Endothelial cell (in vitro differentiated cells): ENCODE measurements at places on chromosomes 1 and 21. TPM values are rescaled to one million over a fixed set of nuclear protein-coding genes. Genes with fewer than 3 reads are reported as not detected.
A peak's percentile ranks its signal among the peaks of the same experiment; 100 is the strongest.

The KCNE1 gene
- 0.26 TPM for total RNA-seq

DNA sequence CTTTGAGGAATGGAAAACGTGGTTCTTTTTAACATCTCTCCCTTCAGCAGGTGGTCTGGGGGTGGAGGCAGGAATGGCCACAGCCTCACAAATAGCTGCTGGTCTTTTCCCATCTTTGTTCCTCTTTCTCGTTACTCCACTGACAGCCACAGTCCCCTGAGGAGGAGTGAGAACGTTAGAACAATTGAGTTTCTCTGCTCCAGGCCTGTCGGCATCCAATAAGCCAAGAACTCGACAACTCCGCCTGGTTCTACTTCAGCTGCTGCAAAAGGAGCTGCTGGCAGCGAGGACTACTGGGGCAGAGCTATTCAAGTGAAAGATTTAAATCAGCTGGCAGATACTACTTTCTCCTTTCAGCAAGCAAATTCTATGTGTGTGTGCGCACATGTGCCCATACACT lies 169.5 kb upstream of the GALNT2 start:
- no peak for DNase-seq

DNA sequence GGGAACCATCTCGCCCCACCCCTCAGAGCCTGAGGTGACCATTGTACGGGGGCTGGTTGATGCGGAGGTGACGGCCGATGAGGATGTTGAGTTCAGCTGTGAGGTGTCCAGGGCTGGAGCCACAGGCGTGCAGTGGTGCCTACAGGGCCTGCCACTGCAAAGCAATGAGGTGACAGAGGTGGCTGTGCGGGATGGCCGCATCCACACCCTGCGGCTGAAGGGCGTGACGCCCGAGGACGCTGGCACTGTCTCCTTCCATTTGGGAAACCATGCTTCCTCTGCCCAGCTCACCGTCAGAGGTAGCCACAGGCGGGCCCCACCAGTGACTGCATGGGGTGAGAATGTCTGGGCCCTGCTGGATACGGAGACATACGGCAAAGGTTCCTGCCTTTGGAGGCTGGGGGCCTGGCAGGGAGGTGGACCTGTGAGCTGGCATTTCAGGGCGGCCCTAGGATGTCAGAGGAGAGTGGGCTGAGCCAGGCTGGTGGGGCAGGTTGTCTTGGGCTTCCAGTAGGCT lies 98.5 kb downstream of the TRIM11 start:
- no peak for DNase-seq

DNA sequence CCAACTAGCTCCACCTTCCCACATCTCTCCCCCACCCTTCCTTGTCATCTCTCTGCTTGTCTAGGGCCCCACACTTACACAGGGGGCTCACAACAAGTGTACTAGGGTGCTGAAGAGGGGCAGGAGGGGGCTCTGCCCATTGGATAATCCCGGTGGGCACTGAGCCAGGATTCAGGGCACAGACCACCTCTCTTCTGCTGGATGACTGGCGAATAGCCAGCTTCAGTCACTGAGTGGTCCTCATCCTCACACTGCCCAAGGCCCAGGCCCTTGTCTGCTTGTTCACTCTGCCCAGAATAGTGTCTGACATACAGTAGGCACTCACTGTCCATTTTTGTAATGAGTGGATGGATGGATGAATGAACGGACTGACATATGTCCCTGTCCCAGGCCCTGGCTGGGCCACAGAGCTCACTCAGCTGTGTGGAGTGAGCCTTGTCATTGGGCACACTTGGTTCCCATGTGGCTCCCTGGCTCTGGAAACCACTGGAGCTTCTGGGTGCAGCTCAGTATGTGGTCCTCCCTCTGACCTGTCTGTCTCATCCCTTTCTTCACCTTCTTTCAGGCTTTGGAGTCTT lies 36.6 kb downstream of the FOXO6 start:
- DNase-seq, result no peak

The S100A3 gene
- not detected for total RNA-seq

GRCh38 chr1:169623132-169623926 lies 6.6 kb downstream of the SELP start:
- no peak for DNase-seq

DNA sequence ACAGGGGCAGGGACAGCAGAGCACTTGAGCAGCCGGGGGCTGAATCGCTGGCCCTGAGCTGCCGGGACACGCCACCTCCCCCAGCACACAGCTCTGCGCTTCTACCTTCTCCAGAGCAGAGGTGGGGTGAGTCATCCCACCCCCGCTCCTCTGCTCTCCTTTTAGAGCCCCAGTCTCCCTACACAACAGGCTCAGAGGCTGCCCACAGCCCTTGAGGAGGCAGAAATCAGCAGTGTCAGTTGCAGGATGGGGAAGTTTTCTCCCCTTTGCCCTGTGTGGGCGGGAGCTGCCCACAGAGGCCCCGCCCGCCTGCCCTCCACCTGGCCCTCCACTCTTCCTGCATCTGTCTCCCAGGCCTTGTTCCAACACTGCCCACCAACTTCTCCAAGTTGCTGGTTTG lies 94.6 kb downstream of the STUM start:
- no peak for DNase-seq

DNA sequence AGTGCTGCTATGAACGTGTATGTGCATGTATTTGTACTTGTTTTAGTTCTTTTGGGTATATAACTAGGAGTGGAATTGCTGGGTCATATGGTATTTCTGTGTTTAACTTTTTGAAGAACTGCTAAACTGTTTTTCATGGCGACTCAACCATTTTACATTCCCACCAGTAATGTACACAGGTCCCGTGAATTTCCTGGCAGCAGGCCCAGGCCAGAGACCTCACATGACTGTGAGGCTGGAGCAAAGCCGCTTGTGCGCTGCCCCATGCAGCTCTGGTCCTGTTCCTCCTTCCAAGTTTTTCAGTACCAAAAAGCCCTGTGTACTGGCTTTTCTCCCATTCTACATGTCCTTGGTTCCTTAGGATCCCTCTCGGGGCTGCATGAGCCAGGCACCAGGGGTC lies 29.6 kb downstream of the ACOT11 start:
- DNase-seq, result no peak

DNA sequence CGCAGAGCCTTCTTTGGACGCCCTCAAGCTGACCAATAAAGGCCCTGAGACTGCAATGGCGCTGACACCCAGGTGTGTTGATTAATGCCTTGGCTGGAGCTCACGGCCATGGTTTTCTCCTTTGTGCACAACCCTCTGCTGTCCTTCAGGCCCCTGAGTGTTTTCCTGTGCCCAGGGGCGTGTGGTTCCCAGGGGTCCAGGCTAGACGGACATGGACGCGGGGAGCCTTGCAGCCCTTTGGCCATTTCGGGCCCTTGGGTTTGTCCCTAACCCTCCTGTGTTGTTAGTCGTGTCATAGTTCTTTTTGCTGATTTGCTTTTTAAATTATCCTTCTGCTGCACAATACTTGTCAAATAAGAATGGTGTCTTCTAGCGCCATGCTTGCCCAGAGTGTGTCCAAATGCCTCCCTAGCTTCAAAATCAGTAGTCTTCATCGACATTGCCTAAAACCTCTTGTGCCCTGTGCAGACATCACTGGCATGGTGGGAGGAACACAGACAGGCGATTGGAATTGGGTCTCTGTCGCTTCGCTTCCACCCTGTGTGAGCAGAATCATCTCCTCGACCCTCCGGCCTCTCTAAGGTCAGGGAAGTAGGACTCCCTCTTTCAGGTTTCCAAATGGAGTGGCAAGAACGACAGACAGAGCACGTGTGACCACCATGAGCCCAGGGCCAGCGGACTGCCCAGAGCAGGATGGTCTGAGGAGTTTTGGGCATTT lies 1.9 kb downstream of the KRTAP10-4 start:
- no peak for DNase-seq

- no peak for DNase-seq
Observed at GRCh38 chr1:98197356-98197755, 276.5 kb upstream of the DPYD start.

The OR2T35 gene
- not detected for total RNA-seq

DNA sequence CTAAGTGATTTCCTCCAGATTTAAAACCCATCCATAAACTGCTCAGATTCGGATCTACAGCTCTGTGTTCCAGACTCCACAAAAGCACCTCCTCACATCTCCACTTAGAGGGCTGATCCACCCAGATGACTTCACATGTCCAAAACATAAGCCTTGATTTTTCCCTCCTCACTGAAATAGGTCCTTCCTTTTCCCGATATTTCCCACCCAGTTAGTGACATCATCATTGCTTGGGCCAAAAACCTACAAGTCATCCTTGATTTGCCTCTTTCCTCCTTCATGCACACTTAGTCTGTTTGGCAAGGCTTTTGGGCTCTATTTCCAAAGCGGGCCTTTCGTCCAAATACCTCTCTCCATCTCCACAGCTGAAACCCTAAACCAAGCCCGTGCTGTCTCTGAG lies 32.3 kb downstream of the CCDC185 start:
- DNase-seq, result no peak

DNA sequence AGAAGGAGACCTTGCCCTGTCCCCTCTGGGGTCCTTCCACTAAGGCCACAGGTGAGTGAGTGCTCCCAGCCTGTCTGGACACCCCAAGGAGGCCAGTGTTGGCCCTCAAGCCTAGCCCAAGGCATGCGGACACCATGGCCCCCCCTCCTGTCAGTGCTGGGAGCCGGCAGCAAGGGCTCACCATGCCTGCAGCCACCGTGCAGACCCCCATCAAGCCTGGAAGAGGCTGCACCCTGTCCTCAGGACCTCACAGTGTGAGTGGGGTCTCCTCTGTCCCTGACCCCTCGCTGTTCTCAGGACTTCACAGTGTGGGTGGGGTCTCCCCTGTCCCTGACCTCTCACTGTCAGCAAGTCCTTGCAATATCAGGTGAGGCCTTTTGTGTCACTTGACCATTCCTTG lies 33.2 kb upstream of the PRSS38 start:
- DNase-seq, result no peak

DNA sequence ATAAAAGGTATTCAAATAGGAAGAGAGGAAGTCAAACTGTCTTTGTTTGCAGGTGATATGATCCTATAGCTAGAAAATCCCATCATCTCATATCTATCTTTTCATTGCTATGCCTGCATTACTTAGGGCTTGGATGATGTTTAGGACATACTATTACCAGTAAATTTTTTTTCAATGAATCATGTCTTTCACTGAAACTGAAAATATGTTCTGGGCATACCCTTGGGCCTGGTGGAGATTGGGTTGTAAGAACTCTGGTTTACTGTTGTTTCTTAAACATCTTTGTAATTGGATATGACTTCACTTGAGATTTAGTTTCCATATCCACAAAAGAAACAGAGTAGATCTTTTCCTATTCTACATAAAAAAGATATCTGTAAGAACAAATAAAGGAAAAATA lies 502.2 kb upstream of the PRMT6 start:
- DNase-seq, result no peak

GRCh38 chr1:29672416-29673227 lies 436.3 kb downstream of the PTPRU start:
- DNase-seq, result no peak

The SYT14 gene
- total RNA-seq, result 9.7 TPM

DNA sequence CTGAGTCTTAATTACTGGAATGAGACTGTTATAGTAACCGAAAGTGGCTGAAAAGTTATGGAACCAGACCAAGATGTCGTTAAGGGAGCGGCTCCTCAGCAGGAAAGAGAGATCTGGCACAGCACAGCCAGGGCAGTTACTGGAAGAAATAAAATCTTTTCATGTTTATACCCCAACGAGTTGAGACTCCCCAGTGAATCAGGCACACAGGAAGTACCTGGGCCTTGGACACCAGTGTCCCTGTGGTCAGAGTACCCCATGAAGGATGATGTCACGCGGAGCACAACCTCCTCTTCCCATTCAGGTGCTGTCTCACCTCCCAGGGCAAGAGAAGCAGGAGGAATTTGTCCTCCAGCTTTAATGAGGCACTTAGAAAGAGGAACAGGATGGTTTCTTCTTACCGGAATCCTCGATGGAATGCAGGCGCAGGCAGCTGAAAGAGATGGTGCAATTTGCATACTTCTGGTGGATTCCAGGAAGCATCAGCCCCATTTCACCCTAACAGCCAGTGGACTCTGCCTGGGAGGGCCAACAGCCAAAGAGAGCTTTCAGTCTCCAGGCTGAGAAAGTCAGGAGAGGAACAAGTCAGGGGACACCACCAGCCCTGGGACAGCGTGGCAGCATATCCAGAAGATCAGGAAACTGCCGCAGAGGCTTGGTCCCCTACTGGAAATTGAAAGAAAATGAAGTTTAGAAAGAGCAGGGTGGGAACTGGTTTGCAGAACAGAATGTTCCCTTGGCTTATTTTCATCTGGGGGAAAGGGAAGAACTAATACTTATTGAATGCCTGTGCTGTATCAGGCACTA lies 35.9 kb upstream of the CTTNBP2NL start:
- DNase-seq, result peak; percentile 20

DNA sequence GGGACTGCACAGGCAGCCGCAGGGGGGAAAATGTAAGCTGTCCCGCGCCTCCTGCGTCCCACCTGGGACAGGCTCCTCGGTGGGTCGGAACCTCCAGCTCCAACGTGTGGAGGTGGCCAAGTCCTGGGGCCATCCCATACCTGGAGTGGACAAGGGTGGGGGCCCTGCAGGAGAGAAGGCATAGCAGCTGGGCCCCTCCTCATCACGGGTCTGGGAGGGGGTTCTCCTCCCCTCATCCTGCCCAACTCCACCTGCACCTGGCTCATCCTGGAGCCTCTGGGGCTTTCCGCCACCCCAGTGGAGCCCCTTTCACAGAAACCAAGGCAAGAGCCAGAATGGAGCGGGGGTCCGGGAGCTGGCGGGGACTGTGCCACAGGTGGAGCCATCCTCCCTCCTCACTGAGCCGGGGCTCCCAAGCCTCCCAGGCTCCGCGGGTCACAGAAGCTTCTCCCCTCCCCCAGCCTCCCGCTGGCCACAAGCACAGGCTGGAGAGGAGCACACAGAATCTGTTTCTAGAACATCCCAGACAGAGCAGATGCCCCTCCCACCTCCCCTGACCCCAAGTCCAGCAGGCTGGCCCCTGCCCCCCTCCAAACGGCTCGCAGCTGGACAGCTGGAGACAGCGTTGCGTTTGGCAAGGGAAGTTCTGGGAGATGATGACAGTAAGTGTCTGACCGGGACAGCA lies 65.8 kb downstream of the MEGF6 start:
- no peak for DNase-seq

- no peak for DNase-seq
Observed at GRCh38 chr1:19495799-19496526, 10.6 kb upstream of the CAPZB start.

DNA sequence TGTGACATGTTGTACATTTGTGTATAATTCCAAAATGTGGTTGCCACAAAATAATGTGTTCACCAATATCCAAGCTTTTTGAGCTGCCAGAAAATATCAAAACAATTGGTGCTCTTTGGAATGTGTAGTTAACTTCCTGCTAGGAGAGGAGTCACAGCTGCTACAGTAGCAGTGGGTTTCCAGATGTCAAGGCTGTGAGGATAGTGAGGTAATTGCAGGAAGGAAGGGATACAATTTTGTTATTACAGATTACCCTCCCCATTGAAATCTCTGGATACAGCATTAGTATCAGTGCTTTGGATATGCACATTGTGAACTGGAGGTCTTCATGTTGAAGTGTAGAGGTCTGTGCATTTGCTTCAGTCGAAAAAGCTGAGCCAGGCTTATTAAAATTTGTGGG lies 253.2 kb downstream of the PTPRC start:
- peak; percentile 9 for DNase-seq

GRCh38 chr1:203663294-203663693 lies 36.7 kb downstream of the ATP2B4 start:
- DNase-seq, result no peak
